Activated CD8-positive, alpha-beta T cell treated with anti-CD3 and anti-CD28 coated beads for 36 hours (primary cell): ENCODE measurements at places on chromosomes 11 and 22.

DNA sequence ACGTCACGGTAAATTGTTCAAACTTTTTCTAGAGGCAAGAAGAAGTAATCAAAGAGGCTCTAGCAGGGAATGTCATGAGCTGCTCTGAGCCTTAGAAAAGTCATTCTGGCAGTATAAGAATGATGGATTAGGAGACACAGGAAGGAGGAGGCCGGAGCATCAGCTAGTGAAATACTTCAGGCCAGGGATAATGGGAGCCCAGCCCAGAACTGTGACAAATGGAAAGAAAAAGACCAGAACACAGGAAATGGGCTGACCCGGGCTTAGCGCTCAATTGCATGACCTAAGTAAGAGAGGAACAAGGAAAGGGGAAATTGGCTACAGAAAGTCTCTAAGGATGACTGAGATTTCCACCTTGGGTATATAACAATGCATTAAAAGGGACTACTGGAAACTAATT lies 108.6 kb downstream of the LARGE1 start:
- no peak for DNase-seq

- DNase-seq = peak; percentile 27
Observed at GRCh38 chr11:110431051-110431672, 1.4 kb downstream of the FDX1 start.

DNA sequence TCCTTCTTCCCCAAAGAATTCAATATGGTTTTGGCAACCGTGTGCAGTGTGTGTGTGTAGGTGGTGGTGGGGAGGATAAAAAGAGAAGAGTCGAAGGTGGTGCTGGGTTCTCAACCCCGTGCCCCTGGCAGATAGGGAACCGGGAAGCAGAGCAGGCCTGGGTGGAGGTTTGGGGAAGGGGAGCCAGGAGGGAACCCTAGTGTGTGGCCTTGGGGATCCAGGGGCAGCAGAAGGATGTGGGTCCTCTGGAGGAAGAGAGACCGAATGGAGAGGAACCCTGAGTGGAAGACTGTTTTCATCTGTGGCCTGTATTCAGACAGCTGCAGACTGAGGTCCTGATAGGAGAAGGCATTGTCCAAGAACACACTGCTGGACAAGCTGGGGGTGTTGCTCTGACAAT lies 73.3 kb upstream of the B3GAT1 start:
- no peak for DNase-seq

GRCh38 chr11:68867066-68867465 lies 25.4 kb upstream of the CPT1A start:
- DNase-seq = no peak

- no peak for DNase-seq
Observed at GRCh38 chr11:116701876-116702275, 70.9 kb downstream of the BUD13 start.

DNA sequence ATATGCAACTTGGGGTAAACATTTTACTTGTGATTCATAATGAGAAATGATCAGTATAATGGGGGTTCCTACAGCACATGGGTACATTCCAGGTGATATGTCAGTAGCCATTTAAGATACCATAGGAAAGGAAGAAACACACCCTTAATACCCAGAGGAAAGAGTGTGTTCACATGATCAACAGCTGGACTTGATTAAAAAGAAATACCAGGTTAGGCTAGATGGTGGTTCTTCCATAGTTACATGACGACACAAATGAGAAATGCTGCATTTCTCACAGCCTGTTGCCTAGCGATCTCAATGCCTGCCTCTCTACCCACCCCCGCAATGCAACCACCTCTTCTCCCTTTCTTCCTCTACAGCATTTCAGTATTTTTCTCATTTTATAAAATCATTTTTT lies 96.8 kb downstream of the TTC28 start:
- no peak for DNase-seq
